ENCODE measurements at places on chromosomes 2 and 18. TPM values are rescaled to one million over a fixed set of nuclear protein-coding genes. Genes with fewer than 3 reads are reported as not detected.

The FNDC4 gene
- total RNA-seq = 50.8 TPM

The PCGF1 gene
- total RNA-seq = 21.5 TPM

The MFSD6 gene
- 15.0 TPM for total RNA-seq

The TSPYL6 gene
- 0.30 TPM for total RNA-seq

The MATN3 gene
- 3.5 TPM for total RNA-seq

The UGT1A1 gene
- not detected for total RNA-seq

The FSHR gene
- total RNA-seq = not detected

The NCKAP5 gene
- total RNA-seq = 10.6 TPM

The SPDYA gene
- total RNA-seq = 2.3 TPM

The SIX3 gene
- not detected for total RNA-seq

The PAX8 gene
- total RNA-seq = 3.7 TPM

The TMEM247 gene
- total RNA-seq = not detected

The CHPF gene
- 84.5 TPM for total RNA-seq

The RTN4 gene
- 199 TPM for total RNA-seq

The PSMA8 gene
- 0.20 TPM for total RNA-seq

The ACMSD gene
- total RNA-seq = not detected

The OBSL1 gene
- 53.3 TPM for total RNA-seq
